Psoas muscle (tissue), 8 donors: ENCODE measurements at places on chromosomes 3 and 15. TPM values are rescaled to one million over a fixed set of nuclear protein-coding genes. Genes with fewer than 3 reads are reported as not detected.

- H3K4me3 ChIP-seq, result no peak overlapping the region
- peak overlapping the region; percentile 9 for H3K27ac ChIP-seq
- H3K36me3 ChIP-seq, result no peaks in the 10 kb centered on the region
- DNase-seq, result no peak
- no peaks in the 10 kb centered on the region for H3K27me3 ChIP-seq
Observed at GRCh38 chr15:98786717-98787116, 138.4 kb downstream of the IGF1R start.

GRCh38 chr15:80660119-80660518 lies 35.0 kb upstream of the ABHD17C start:
- H3K27me3 ChIP-seq, result no peaks in the 10 kb centered on the region
- no peak overlapping the region for H3K4me3 ChIP-seq
- H3K4me1 ChIP-seq, result no peaks in the 10 kb centered on the region
- H3K36me3 ChIP-seq, result no peaks in the 10 kb centered on the region
- no peak for DNase-seq

DNA sequence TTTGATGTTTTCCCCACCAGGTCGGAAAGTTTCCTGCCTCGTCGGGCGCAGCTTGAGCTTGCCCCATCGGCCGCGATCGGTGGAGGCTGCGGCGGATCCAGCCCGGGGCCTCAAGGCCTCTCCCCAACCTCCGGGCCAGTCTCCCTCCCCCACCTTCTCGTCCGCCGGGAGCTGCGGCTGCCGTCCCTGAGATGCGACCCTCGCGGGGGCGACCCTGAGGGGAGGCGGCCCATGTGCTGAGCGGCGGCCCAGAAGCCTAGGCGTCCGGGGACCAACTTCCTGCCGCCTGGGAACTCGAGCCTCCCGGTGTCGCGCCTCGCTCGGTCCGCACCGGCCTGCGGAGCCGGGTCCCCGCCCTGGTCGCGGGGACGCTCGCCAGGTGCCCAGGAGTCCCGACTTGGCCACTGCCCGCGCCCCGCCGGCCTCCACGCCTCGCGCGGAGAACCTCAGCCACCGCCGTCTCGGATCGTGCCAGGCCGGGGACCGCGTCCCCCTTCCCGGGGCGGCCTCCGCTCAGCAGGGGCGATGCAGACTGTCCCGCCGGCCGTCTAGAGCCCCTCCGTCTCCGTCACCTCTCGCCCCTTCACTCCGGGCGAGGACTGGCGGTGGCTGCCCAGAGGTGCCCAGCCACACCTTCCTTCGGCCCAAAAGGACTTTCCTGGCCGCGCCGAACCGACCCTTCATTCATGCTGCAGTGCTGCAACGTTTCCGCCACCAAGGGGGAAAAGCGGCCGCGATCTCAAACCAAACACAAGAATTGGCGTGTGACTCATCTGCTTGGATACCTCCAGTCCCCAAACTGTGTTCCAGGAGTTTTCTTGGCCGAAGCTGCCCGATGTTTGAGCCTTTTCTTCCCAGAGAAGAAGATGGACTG lies 656 bp downstream of the SLMAP start:
- no peaks in the 10 kb centered on the region for H3K27me3 ChIP-seq
- peaks cover 14% of the 10 kb centered on the region for H3K36me3 ChIP-seq
- H3K4me1 ChIP-seq, result peaks cover 17% of the 10 kb centered on the region
- peak overlapping the region; percentile 98 for H3K4me3 ChIP-seq

- no peak for DNase-seq
- no peaks in the 10 kb centered on the region for H3K4me1 ChIP-seq
- no peak overlapping the region for H3K4me3 ChIP-seq
- no peaks in the 10 kb centered on the region for H3K36me3 ChIP-seq
- peaks cover 15% of the 10 kb centered on the region for H3K27me3 ChIP-seq
Observed at GRCh38 chr3:5232570-5232969, 45.1 kb downstream of the EDEM1 start.

DNA sequence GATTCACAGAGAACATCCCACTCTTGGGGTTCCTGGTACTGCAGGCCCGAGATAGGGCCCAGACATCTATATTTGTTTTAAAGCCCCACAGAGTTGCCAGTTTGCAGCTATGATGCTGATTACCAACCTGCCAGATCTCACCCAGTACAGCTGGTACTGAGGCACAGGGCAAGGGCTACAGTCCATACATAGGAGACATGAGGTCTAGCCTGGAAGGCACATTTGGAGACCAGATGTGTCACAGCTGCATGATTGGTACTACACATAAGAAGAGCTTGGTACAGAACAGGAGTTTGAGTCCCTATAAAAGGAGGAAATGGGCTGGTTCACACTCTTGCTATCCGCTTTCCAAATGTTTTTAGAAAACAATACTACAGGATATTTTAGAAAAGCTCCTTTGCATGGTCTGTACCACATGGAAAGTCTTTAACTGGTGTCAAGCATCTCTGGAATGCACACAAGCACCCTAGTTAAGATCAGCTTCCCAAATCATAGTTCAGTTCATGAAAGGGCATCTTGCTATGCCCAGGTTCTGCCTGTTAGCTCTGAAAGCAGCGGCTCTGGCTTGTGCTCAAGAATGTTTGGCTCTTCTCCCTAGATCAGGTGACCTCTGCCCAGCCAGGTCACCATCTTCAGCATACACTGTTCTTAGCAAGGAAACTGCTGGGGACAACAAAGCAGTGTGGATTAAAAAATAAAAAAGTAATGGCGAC lies 20.6 kb downstream of the MTMR14 start:
- no peak overlapping the region for H3K27ac ChIP-seq
- no peak overlapping the region for H3K4me3 ChIP-seq
- H3K4me1 ChIP-seq, result peaks cover 12% of the 10 kb centered on the region
- DNase-seq, result no peak
- peaks cover 94% of the 10 kb centered on the region for H3K36me3 ChIP-seq

- no peak overlapping the region for H3K27ac ChIP-seq
- no peaks in the 10 kb centered on the region for H3K36me3 ChIP-seq
- no peak overlapping the region for H3K4me3 ChIP-seq
- no peaks in the 10 kb centered on the region for H3K27me3 ChIP-seq
- peak; percentile 48 for DNase-seq
Observed at GRCh38 chr3:152183473-152183872, 85.3 kb upstream of the MBNL1 start.

DNA sequence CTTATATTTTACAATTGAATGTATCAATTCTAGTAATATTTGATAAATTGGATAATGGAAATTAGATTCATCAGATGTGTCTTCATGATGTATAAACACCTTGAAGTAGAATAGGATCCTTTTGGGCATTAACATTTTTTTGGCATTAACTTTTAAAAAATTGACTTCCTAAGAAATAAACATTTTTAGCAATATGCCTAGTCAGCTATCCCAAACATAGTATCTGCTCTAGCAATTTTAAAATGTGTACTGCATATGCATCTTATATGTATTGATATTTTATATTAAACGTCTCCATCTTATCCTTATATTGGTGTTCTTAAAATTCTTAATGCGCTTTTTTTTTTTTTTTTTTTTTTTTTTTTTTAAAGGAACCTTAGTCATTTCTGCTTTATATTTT lies 8.5 kb downstream of the CCNDBP1 start:
- no peak overlapping the region for H3K4me3 ChIP-seq
- peaks cover 16% of the 10 kb centered on the region for H3K36me3 ChIP-seq
- DNase-seq, result no peak
- no peak overlapping the region for H3K27ac ChIP-seq
- no peaks in the 10 kb centered on the region for H3K27me3 ChIP-seq
- peaks cover 30% of the 10 kb centered on the region for H3K4me1 ChIP-seq

LRTM1 gene
- total RNA-seq, result not detected

ZBTB20 gene
- total RNA-seq, result 74.9 TPM

DNA sequence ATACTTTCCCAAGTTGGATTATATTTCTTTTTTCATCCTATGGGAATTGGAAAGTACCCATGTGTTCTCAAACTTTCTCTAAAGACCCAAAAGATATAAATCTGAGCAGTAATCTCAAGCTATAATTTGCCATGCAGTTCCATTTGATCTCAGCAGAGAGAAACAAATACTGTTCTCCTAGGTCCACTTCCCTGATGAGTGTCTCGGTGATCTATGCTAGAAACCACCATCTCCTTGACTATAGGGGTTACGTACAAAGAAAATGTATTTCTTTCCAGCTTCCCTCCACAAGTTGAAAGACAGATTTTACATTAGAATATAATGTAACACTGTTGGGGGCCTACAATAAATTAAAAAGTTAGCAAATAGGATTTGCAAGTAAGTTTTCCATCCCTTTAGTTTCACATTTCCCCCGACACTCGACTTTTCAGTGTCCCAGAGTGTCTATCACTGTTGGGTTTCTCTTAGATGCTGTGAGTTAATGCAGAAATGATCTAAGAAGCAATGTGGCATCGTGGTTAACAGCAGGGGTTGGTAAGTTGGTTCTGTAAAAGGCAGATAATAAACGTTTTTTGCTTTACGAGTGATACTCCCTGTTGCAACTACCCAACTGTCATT lies 465.1 kb upstream of the CFAP20DC start:
- DNase-seq, result no peak
- H3K36me3 ChIP-seq, result no peaks in the 10 kb centered on the region
- no peaks in the 10 kb centered on the region for H3K27me3 ChIP-seq
- H3K4me3 ChIP-seq, result no peak overlapping the region
- no peaks in the 10 kb centered on the region for H3K4me1 ChIP-seq

- H3K36me3 ChIP-seq, result no peaks in the 10 kb centered on the region
- H3K4me3 ChIP-seq, result peak overlapping the region; percentile 76
- H3K4me1 ChIP-seq, result peaks cover 32% of the 10 kb centered on the region
- peak overlapping the region; percentile 98 for H3K27ac ChIP-seq
- H3K27me3 ChIP-seq, result no peaks in the 10 kb centered on the region
Observed at GRCh38 chr3:11643201-11643603, 513 bp downstream of the VGLL4 start.

LYZL4 gene
- total RNA-seq, result not detected

- no peaks in the 10 kb centered on the region for H3K27me3 ChIP-seq
- no peak overlapping the region for H3K4me3 ChIP-seq
- peaks cover 10% of the 10 kb centered on the region for H3K4me1 ChIP-seq
- DNase-seq, result no peak
- no peak overlapping the region for H3K27ac ChIP-seq
Observed at GRCh38 chr15:93249623-93250022, 160.6 kb upstream of the RGMA start.

FAM107A gene
- total RNA-seq, result 19.0 TPM

DNA sequence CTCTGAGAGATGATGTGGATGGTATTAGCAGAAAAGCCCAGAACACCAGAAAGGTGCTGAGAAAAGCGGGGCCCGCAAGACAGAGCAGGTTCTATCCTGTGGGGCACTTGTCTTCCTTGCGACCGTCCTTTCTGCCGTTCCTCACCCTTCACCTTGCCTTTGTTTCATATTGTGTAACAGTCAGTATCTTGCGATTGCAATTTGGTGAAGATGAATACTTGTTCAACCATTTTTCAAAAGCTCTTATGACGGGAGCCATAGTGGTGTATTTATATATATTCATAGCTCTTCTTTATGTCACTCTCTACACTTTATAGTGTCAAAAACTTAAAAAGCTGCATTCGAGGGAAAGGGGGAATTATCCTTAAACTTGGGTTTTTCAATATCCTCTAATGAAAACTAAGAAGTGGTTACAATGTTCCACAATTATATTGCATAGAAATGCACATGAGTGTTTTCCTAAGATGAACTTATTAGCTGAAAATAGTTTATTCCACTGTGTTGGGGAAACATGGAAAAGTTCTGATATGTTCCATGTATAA lies 797 bp downstream of the MAP3K13 start:
- H3K27ac ChIP-seq, result peak overlapping the region; percentile 72
- H3K4me1 ChIP-seq, result no peaks in the 10 kb centered on the region
- peak overlapping the region; percentile 70 for H3K4me3 ChIP-seq

UBAP1L gene
- 2.8 TPM for total RNA-seq

- no peaks in the 10 kb centered on the region for H3K36me3 ChIP-seq
- H3K4me1 ChIP-seq, result no peaks in the 10 kb centered on the region
- no peak overlapping the region for H3K27ac ChIP-seq
- H3K4me3 ChIP-seq, result no peak overlapping the region
Observed at GRCh38 chr3:82568776-82569338, 807.4 kb upstream of the GBE1 start.

- H3K27me3 ChIP-seq, result no peaks in the 10 kb centered on the region
- peak; percentile 64 for DNase-seq
- peak overlapping the region; percentile 26 for H3K4me3 ChIP-seq
- H3K27ac ChIP-seq, result peak overlapping the region; percentile 79
Observed at GRCh38 chr15:60374628-60375081, 23.1 kb downstream of the ANXA2 start.

GRCh38 chr3:65767551-65767950 lies 271.2 kb downstream of the MAGI1 start:
- DNase-seq, result no peak
- no peak overlapping the region for H3K27ac ChIP-seq
- no peaks in the 10 kb centered on the region for H3K36me3 ChIP-seq
- no peaks in the 10 kb centered on the region for H3K27me3 ChIP-seq
- peaks cover 6% of the 10 kb centered on the region for H3K4me1 ChIP-seq
- H3K4me3 ChIP-seq, result no peak overlapping the region
